NB4 (cell line): ENCODE measurements at places on chromosomes 6 and 20.
A peak's percentile ranks its signal among the peaks of the same experiment; 100 is the strongest.

DNA sequence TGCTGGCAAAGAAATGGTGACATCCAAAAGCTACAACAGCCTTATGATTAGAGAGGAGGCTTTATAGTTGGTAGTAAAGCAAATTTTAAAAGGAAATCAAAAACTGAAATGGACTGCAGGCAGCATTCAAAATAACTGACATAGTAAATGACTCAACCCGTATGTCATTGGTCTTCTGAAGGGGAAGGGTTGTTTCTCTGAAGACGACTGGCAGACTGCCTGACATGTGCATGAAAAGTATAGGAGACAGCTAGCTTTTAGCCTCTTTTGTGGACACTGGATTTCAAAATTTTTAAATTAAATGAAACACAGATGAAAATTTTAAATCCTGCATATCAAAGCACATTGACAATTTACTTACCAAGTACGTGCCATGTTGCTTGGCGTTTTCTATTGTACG is 90.7 kb downstream of the TRMT6 start:
- DNase-seq, result no peak

GRCh38 chr6:19369785-19370184 is 467.4 kb upstream of the ID4 start:
- DNase-seq, result no peak

DNA sequence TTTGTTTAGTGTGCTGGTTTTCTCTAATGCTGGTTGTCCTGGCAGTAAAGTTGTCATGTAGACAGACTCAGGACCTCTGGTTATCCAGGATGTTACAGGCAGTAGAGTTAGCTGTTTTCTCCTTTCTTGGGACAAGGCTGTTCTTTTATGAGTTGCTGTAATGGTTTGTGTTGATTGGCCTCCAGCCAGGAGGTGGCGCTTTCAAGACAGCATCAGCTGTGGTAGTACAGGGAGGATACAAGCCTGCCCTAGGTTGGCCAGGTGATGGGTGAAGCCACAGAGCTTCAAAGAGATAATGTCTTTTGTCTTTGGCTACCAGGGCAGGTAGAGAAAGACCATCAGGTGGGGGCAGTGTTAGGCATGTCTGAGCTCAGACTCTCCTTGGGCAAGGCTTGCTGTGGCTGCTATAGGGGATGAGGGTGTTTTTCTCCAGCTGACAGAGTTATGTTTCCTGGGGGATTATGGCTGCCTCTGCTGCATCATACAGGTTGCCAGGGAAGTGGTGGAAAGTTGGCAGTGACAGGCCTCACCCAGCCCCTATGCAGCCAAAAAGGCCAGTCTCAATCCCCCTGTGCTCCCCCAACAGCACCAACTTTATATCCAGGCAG is 127.2 kb upstream of the TAB2 start:
- peak; percentile 38 for DNase-seq

GRCh38 chr20:32681175-32682084 is 7.7 kb upstream of the C20orf203 start:
- peak; percentile 98 for DNase-seq

GRCh38 chr20:3011752-3012151 is 31.7 kb upstream of the GNRH2 start:
- DNase-seq, result no peak
